ENCODE measurements at places on chromosomes 12 and 14. TPM values are rescaled to one million over a fixed set of nuclear protein-coding genes. Genes with fewer than 3 reads are reported as not detected.

DNA sequence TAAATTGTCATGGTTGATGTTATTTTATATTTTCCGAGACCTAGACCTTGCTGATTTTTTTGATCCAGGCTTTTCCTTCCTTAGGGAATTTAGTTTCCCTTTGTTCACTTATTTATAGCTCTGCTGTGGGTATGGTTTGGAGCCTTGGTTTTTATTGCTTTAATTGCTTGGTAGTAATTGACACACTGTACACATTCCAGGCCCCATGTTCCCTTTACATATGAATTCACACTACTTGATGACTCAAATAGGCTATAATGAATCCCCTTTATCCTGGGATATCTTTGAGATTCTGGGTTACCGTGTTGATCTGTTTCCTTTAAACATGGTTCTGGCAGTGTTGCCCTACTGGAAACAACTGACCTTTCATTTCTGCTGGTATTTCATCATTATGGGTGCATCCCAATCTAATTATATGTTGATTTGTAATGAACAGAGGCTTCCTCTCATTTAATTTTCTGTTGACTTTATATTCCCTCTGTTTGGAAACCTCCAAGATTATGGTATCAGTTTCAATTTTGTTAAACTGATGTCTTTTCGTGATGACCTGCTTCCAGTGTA is 424.0 kb downstream of the RAD51B start:
- H3K4me3 ChIP-seq = no peak overlapping the region
- H3K27me3 ChIP-seq = no peaks in the 10 kb centered on the region
- H3K4me1 ChIP-seq = peaks cover 24% of the 10 kb centered on the region
- no peak for DNase-seq

The C3AR1 gene
- not detected for total RNA-seq

- no peak overlapping the region for H3K4me3 ChIP-seq
- no peak for DNase-seq
- H3K4me1 ChIP-seq = no peaks in the 10 kb centered on the region
- no peak overlapping the region for H3K27ac ChIP-seq
- H3K27me3 ChIP-seq = no peaks in the 10 kb centered on the region
These were observed 228.3 kb downstream of the CEP128 start for GRCh38 chr14:80713076-80713850.

The AICDA gene
- not detected for total RNA-seq

- H3K27ac ChIP-seq = peak overlapping the region; percentile 77
- H3K36me3 ChIP-seq = peaks cover 32% of the 10 kb centered on the region
- DNase-seq = no peak
- H3K27me3 ChIP-seq = no peaks in the 10 kb centered on the region
- peak overlapping the region; percentile 81 for H3K4me3 ChIP-seq
These were observed 2.1 kb upstream of the YY1 start for GRCh38 chr14:100236881-100237280.

- H3K27ac ChIP-seq = no peak overlapping the region
- no peak overlapping the region for H3K4me3 ChIP-seq
- peaks cover 24% of the 10 kb centered on the region for H3K27me3 ChIP-seq
- no peaks in the 10 kb centered on the region for H3K36me3 ChIP-seq
- no peak for DNase-seq
These were observed 70.9 kb downstream of the ASCL4 start for GRCh38 chr12:107845226-107845979.

DNA sequence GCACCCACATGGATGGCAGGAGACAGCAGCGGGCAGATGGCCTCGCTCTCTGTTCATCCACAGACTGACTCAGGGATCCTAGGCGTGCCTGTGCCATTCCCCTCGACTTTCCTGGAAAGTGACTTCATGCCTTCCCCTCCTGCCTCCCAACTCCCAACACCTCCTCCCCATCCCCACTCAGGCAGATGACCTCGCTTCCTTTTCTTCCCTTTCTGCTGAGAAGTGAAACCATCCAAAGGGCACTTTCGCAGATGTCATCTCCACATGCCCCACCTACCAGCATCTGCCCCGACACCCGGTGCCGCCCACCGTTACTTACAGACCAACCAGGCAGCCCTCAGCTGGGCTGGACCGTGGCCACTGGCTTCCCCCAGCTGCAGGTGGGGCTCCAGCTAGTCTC is 29.6 kb downstream of the BEGAIN start:
- no peaks in the 10 kb centered on the region for H3K27me3 ChIP-seq
- no peak for DNase-seq
- no peaks in the 10 kb centered on the region for H3K36me3 ChIP-seq
- H3K4me1 ChIP-seq = peaks cover 9% of the 10 kb centered on the region
- no peak overlapping the region for H3K27ac ChIP-seq

DNA sequence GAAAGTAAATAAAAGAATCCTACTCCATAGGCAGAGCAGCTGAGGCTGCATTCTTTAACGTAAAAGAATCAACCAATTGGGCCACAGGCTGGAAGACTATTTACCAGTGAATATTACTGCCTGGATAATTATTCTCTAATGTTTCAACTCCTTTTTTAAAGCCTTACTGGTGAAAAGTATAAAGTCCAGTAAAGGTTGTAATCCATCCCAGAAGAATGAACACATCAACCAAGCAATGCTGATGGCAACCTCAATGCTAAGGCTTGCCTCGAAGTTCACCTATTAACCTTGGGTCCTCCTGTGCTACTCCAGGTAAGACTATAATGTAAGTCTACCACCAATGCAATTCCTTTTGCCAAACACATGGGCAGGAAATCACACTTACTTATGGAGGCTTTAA is 77.3 kb downstream of the ATXN2 start:
- no peaks in the 10 kb centered on the region for H3K4me1 ChIP-seq
- H3K27ac ChIP-seq = no peak overlapping the region
- no peak overlapping the region for H3K4me3 ChIP-seq
- peaks cover 15% of the 10 kb centered on the region for H3K36me3 ChIP-seq
- no peaks in the 10 kb centered on the region for H3K27me3 ChIP-seq

GRCh38 chr12:93587611-93588010 is 15.1 kb downstream of the SOCS2 start:
- DNase-seq = no peak
- no peaks in the 10 kb centered on the region for H3K27me3 ChIP-seq
- H3K36me3 ChIP-seq = peaks cover 6% of the 10 kb centered on the region

DNA sequence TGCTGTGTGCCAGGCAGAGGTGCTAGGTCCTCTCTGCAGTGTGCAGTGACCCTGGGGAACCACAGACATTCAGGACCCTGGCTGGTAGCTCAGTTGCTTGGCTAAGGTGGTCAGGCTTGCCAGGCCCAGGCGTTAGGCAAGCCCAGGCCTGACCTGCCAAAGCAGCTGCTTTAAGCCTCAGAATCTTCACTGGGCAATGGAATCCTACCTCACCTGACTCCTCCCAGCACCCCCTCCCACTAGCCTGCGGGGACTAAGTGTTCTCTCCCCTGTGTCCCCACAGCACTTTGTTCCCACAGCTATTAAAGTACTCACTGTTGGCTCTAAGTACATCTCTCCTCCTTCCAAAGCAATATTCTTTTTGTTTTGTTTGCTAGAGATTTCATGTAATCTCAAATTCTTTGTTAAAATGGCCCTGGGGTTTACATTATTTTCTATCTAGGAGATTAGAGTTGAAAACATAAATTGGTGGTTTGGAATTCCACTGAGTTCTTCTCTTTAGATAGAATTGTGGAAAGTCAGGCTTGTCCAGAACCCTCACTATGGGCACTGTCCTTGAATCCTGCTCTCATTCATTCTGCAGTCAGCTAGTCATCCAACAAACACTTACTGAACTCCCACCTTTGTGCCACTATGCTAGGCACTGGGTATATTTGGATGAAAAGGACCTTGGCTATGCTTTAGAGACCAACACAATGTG is 44.4 kb downstream of the DGLUCY start:
- H3K27ac ChIP-seq = peak overlapping the region; percentile 3
- no peaks in the 10 kb centered on the region for H3K27me3 ChIP-seq
- peaks cover 29% of the 10 kb centered on the region for H3K4me1 ChIP-seq

DNA sequence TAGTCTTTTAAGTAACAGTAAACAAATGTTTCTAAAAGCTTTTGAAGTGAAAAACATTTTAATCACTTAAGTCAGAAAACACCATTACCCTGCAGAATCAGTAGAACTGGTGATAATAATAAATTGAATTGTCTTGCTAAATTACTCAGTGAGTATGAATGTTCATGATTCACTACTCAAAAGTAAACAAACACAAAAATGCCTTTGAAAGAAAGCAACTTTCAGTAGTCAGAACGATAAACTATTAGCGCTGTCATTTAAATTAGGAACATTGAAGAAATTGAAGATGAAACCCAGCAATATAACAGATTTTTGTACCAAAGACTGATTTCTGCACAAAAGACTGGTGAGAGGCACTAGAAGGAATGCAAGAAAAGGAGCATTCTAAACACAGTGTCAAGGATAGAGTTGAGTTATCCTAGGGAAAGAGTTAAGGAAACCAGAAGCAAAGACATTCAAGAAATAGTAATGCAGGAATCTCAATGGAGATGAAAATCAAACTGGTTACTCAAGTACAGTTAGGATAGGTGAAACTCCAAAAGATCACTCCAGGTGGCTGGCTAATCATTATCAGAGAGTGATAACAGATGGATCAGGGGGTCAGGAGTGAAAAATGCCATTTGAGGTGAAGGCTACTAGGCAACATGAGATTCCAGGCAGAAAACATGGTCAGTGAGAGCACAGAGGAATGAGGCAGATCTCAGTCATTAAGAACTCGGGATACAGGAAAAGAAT is 77.4 kb upstream of the ALG10 start:
- no peaks in the 10 kb centered on the region for H3K4me1 ChIP-seq
- H3K36me3 ChIP-seq = no peaks in the 10 kb centered on the region
- DNase-seq = no peak
- H3K4me3 ChIP-seq = no peak overlapping the region

GRCh38 chr12:57151741-57152630 is 4.6 kb upstream of the LRP1-AS start:
- peak overlapping the region; percentile 70 for H3K27ac ChIP-seq
- H3K4me1 ChIP-seq = peaks cover 57% of the 10 kb centered on the region
- peak; percentile 89 for DNase-seq
- peaks cover 19% of the 10 kb centered on the region for H3K36me3 ChIP-seq

The PKP2 gene
- 88.0 TPM for total RNA-seq

The KRT74 gene
- total RNA-seq = not detected

The AVPR1A gene
- not detected for total RNA-seq

The UBC gene
- total RNA-seq = 1,485 TPM

- no peaks in the 10 kb centered on the region for H3K27me3 ChIP-seq
- no peak for DNase-seq
- H3K36me3 ChIP-seq = peaks cover 7% of the 10 kb centered on the region
These were observed 78.5 kb downstream of the ST8SIA1 start for GRCh38 chr12:22256041-22256441.

DNA sequence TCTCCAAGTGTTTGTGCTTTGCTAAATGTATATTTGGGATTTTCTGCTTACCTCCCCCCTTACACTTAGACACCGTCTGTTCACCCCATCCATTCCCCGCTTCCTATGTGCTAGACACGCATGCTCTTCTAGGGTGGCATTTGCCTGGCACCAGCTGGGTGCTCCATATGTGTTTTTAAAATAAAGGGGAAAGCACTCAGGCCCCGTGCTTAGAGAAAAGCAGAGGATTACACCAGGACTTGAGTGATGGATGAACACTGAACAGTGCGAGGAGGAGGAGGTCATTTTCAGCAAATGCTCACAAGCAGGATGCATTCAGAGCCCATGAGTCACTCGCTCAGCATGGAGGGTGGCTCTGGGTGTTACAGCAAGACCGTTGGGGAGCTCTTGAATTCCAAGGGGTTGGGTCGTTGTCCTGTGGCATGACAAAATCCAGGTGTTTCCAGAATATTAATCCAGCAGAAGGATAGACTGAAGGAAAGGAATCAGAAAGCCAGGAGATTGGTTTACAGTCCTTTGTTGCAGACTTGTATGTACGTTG is 2.9 kb upstream of the BDKRB1 start:
- H3K27me3 ChIP-seq = no peaks in the 10 kb centered on the region
- no peaks in the 10 kb centered on the region for H3K36me3 ChIP-seq
- H3K27ac ChIP-seq = no peak overlapping the region
- no peak overlapping the region for H3K4me3 ChIP-seq
- DNase-seq = peak; percentile 82
- peaks cover 43% of the 10 kb centered on the region for H3K4me1 ChIP-seq

DNA sequence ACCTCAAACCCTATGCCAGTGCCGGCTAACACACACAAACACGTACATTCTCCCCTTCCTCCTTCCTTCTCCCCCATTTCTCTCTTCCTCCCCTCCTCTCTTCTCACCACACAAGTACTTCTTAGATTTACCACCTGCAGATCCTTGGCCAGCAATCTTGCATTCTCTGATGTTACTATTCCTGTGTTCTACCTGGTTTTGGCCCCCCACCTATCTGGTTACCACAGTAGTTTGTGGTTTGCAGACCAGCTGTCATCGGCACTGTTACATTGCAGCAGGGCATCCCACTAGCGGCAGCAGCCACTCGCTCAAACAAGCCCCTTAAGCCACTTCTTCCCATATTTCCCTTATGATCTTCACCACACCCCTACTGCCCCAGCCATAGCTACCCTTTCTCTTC is 3.9 kb downstream of the ABHD4 start:
- peaks cover 32% of the 10 kb centered on the region for H3K36me3 ChIP-seq
- no peak for DNase-seq
- no peaks in the 10 kb centered on the region for H3K27me3 ChIP-seq
- H3K27ac ChIP-seq = no peak overlapping the region

The CCDC38 gene
- total RNA-seq = not detected

DNA sequence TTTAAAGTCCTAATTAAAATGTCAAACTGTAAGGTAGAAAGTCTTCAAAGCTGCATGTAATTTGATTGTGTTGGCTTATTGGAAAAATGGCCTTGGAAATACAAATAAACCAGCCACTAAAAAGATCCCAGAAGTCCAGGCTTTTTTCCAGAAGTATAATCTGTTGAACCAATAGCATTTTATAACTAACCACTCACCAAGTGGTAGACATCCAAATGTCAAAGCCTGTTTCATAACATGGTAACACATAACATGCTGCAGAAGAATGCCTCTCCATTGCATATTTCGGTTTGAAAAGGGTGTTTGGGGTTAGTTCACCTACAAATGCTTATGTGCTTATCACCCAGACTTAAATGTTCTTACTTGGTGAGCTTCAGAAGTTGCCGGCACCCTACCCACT is 183.7 kb upstream of the DIO2 start:
- no peak overlapping the region for H3K4me3 ChIP-seq
- no peak overlapping the region for H3K27ac ChIP-seq
- H3K36me3 ChIP-seq = no peaks in the 10 kb centered on the region
- H3K4me1 ChIP-seq = peaks cover 13% of the 10 kb centered on the region
- no peaks in the 10 kb centered on the region for H3K27me3 ChIP-seq

- no peaks in the 10 kb centered on the region for H3K27me3 ChIP-seq
- H3K4me1 ChIP-seq = peaks cover 41% of the 10 kb centered on the region
- H3K36me3 ChIP-seq = no peaks in the 10 kb centered on the region
- no peak overlapping the region for H3K27ac ChIP-seq
These were observed 8.8 kb upstream of the CEBPE start for GRCh38 chr14:23127861-23128260.

- peaks cover 49% of the 10 kb centered on the region for H3K27me3 ChIP-seq
- H3K4me1 ChIP-seq = peaks cover 9% of the 10 kb centered on the region
- no peak overlapping the region for H3K27ac ChIP-seq
- no peak overlapping the region for H3K4me3 ChIP-seq
- no peak for DNase-seq
These were observed 1077.6 kb upstream of the FOXG1 start for GRCh38 chr14:27688841-27689444.

GRCh38 chr12:27868139-27868538 is 88.1 kb upstream of the MANSC4 start:
- no peak overlapping the region for H3K4me3 ChIP-seq
- DNase-seq = peak; percentile 74
- H3K36me3 ChIP-seq = no peaks in the 10 kb centered on the region
- H3K4me1 ChIP-seq = peaks cover 47% of the 10 kb centered on the region
- H3K27ac ChIP-seq = no peak overlapping the region

- H3K27me3 ChIP-seq = no peaks in the 10 kb centered on the region
- H3K4me3 ChIP-seq = no peak overlapping the region
- no peaks in the 10 kb centered on the region for H3K4me1 ChIP-seq
- H3K27ac ChIP-seq = no peak overlapping the region
These were observed 360.8 kb downstream of the PAWR start for GRCh38 chr12:79329933-79330332.
